Cerebellar nuclear complex (tissue), 1 donor: ENCODE measurements at places on chromosomes 12 and 14.

- DNase-seq = no peak
Measured at GRCh38 chr14:50967790-50968189, 23.5 kb upstream of the PYGL start.

GRCh38 chr12:52517005-52517835 lies 3.0 kb downstream of the KRT5 start:
- DNase-seq = no peak

DNA sequence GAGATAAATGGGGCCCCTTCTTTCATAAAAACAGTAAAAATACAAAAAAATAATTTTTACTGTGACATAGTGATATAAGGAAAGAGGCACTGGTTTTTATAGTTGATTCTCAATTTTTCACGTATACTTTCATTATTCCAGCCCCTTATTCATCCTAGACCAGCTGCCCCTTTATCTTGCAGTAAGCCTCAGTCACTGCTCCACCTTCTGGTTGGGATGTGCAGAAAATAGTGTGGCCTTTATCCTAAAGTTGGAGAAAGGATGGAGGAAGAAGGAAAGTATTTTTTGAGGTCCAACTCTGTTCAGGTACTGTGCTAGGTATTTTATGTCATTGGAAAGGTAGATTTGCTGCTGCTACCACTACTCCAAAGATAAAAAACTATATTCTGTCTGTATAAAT lies 172.7 kb downstream of the ANO6 start:
- no peak for DNase-seq

- no peak for DNase-seq
Measured at GRCh38 chr14:86532219-86532618, 1002.3 kb downstream of the FLRT2 start.

- peak; percentile 31 for DNase-seq
Measured at GRCh38 chr12:12405882-12406281, 49.0 kb downstream of the BORCS5 start.

DNA sequence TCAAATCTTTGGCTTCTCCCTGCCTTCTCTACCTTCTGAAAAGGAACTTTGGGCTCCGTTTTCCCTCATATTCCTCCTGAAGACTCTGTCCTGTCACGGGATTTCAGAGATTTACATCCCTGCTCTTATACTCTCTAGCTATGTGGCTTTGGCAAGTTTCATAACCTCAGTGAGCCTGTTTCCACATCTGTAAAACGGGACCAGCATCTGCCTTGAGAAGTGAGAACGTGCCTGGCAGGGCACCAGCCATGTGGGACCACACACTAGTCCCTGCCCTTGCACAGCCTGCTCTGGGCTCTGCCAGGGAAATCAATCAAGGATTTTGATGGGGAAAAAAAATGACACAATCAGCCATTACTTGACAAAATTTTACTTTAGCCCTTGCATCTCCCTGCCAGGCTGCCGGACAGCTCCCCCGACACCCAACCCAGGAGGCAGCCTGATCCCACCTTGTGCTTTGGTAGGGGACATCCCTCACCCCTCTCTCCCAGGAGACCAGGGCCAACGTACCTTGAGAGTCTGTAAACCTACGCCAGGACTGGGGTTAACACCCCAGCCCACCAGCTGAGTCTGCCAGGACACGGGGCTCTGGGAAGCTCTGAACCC lies 8.5 kb downstream of the PHETA1 start:
- no peak for DNase-seq

- DNase-seq = no peak
Measured at GRCh38 chr12:68081561-68081960, 78.0 kb downstream of the IFNG start.

GRCh38 chr12:110039085-110039807 lies 9.1 kb downstream of the C12orf76 start:
- DNase-seq = no peak

- no peak for DNase-seq
Measured at GRCh38 chr14:74739293-74740030, 23.7 kb upstream of the YLPM1 start.

DNA sequence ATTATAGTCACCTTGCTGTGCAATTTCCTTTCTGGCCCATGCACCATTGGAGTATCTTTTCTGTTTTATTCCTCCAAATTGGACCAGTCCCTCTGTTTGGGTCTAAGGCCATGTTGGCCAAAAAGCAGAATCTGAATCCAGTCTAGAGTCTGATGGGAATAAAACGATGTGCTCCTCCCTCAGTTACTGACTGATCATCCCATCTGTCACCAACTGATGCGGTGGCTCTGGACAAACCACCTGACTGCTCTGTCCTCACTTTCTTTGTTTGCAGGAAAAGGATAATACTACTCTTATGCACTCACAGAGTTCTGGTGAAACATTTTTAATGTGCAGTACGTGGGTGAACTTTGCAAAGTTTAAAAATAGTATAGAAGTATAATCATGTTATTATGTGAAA lies 120.2 kb upstream of the HIF1A start:
- no peak for DNase-seq

DNA sequence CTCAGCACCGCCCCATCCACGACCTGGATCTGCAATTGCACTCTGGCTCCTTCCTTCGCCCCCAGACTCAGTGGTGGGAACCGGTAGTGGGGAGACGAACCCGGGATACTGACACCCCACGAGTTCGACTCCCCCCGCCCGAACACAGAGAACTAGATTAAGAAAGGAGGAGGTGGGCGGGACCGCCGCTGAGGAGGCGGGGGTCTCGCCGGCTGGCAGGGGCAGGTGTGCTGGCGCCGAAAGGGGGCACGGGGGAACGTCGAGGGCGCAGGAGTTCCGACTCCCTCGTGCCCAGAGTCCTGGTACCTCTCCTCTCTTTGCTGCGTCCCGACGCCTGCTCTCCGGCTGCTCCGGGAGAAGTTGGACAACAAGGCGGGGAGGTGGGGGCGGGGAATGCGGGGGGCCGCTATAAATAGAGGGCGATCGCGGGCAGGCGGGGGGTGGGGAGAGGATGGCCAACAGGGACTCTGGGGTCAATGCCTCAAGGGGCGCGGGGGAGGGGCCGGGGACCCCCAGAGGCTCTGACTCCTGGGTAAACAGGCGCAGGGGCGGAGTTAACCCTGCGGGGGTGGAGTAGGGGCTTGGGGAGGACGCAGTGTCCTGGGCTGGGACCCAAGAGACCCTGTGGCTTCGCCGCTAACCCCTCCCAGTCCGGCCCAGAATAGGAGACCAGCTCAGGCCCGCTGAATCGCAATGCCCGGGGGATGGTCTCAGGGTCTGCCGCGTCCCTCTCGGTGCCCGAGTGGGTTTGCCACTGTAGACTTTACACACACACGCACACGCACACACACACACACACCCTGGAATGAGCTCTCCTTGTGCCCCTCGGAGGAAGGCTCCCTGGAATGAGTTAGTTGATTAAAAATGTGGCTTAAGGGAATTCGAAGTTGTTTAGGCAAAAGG lies 761 bp upstream of the NDRG2 start:
- DNase-seq = no peak

GRCh38 chr12:107127482-107128430 lies 34.4 kb upstream of the CRY1 start:
- no peak for DNase-seq

DNA sequence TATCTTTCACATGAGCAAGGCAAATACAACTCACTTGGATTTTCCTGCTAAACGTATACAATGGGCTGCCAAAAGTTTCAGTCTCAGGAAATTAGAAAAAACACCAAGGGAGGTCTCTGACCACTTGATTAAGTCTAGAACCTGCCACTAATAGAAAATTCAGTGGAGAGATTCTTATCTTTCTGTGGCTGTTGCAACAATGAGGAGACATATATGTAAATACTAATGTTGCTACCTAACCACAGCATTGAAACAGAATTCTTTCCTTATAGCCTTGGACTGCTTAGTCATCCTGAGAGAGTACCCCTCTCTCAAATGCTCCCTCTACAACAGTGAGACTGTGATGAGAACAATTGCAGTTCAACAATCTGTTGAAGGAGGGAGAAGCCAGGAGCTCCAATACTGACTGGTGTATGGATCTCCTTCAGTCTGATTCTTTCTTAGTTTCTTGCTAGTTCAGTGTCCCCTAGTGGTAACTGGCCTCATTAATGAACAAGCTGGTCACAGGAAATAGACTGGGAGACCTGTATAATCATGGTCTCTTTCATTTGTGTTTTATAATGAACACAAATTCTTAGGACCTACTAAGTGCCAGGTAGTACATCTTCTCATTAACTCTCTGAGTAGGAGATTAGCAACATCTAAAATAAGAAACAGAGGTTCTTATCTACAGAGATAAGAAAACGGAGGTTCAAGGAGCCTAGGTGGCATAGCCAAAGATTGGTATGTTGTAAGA lies 164.5 kb downstream of the SLC38A4 start:
- DNase-seq = no peak

DNA sequence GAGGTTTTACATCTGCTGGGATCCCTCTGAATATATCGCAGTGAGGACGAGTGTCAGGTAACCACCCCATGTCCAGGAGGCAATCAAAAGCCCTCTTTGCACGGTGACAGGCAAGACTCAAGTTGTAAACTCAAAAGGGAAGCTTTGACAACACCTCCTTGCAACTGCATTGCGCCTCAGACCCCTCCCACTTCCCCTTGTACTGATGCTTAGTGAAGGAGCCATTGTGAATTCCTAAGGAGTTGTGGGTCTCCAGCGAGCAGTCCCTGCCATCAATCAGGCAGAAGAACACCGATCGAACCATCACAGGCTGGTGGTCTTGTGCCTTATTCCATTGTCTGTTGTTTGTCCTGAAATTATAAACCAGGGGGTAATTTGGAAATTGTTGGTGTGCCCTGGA lies 112.6 kb downstream of the CCDC60 start:
- DNase-seq = no peak

DNA sequence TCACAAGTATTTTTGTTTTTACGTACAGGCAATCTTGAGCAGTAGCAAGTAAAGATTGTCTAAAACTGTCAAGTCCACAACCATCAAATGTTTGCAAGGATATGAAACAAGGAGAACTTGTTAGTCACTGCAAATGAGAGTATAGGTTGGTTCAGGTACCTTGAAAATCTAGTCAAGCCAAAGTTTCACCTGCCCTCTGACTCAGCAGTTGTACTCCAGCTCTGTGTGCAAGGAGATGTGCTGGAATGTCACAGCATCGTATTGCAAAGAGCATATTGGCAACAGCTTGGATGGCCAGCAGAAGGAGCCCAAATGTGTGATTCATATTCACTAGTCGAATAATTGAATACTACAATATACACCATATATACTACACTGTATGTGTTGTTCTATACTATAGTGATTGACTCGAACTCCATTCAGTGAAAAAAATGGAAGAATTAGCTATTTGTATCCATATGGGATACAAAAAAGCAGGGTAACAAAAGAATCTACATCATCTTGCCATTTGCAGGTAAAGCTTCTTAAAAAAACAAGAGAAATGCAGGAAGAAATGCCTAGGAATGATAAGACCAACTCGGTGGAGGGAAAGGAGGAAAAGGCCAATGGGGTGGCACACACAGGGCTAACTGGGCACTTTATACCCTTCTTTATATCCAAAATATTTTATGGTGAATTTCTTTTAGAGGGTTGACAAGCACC lies 44.0 kb downstream of the EID3 start:
- no peak for DNase-seq

- DNase-seq = no peak
Measured at GRCh38 chr14:77508876-77509275, 10.3 kb upstream of the ISM2 start.

- DNase-seq = no peak
Measured at GRCh38 chr14:96046630-96047029, 7.5 kb downstream of the C14orf132 start.

DNA sequence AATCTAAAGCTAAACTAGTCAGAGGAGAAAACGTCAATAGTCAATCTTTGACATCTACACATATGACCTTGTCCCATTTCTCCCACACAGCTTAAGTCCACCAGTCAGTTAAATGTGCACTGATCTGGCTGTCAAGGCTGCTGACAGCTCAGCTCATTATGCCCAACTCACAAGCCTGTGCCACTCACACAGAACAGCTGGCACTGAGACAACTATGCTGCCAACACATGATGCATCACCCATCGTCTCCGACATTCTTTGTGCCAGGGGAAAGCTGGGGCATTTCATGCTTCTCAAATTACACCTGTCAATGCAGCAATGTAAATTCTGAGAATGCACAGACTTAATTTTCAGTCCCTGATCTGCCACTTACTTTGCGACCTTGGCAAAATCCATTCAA lies 25.3 kb downstream of the GNS start:
- DNase-seq = no peak

DNA sequence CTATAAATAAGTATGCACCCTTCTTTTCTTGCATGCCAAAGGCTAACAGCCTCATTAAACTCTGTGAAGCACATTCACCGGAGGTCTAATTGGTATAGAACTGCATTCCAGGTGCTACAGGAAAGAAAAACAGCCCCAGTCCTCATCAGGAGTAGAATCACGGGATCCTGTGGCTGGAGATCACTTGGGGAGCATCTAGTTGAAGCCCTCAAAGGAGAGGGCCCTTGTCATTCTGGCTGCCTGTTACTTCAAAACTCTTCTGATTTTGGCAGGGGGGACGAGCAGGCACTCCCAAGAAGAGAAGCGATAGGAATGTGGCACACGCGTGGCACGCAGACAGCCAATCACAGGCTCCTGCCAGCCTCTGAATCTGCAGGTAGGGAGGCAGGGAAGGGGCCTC lies 154.4 kb downstream of the TTC7B start:
- DNase-seq = no peak
